ENCODE measurements at places on chromosomes 3 and 15. TPM values are rescaled to one million over a fixed set of nuclear protein-coding genes. Genes with fewer than 3 reads are reported as not detected.

DNA sequence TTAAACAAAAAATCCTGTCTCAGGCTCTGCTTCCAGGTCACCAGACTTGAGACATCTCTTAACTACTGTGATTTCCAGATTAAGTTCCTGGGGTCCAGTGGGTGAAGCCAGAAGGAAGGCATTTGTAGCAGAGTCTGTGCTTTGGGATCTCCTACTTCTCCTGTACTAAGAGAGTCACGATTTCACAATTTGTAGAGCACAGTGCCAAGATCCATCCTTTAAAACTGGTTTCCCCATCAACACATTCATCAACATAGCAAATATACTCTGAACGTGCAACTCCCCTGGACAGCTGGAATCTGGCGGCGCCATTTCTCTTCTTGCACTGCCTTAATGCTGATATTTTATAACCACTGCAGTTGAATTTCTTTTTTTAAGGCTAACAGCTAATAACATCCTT is 33.2 kb downstream of the CDCP1 start:
- no peak overlapping the region for H3K4me3 ChIP-seq
- peak overlapping the region; percentile 62 for H3K27ac ChIP-seq
- no peak for DNase-seq
- H3K4me1 ChIP-seq: peaks cover 72% of the 10 kb centered on the region
- H3K27me3 ChIP-seq: peaks cover 16% of the 10 kb centered on the region

GRCh38 chr3:8366219-8366810 is 135.3 kb upstream of the LMCD1 start:
- H3K36me3 ChIP-seq: no peaks in the 10 kb centered on the region
- peaks cover 13% of the 10 kb centered on the region for H3K27me3 ChIP-seq
- no peak overlapping the region for H3K27ac ChIP-seq
- no peak overlapping the region for H3K4me3 ChIP-seq

- no peaks in the 10 kb centered on the region for H3K36me3 ChIP-seq
- H3K27ac ChIP-seq: peak overlapping the region; percentile 37
- DNase-seq: no peak
- H3K27me3 ChIP-seq: no peaks in the 10 kb centered on the region
- H3K4me1 ChIP-seq: peaks cover 2% of the 10 kb centered on the region
Measured at GRCh38 chr3:126955004-126955790, 27.7 kb upstream of the PLXNA1 start.

CPN2 gene
- not detected for total RNA-seq

- no peaks in the 10 kb centered on the region for H3K36me3 ChIP-seq
- no peaks in the 10 kb centered on the region for H3K27me3 ChIP-seq
- DNase-seq: no peak
- no peak overlapping the region for H3K27ac ChIP-seq
Measured at GRCh38 chr3:3286014-3286413, 106.5 kb upstream of the CRBN start.

GRCh38 chr3:155771126-155771525 is 26.3 kb upstream of the PLCH1 start:
- DNase-seq: no peak
- H3K27me3 ChIP-seq: no peaks in the 10 kb centered on the region
- H3K4me1 ChIP-seq: no peaks in the 10 kb centered on the region
- no peak overlapping the region for H3K4me3 ChIP-seq

GRCh38 chr3:126067959-126068358 is 16.0 kb downstream of the SLC41A3 start:
- DNase-seq: no peak
- no peak overlapping the region for H3K4me3 ChIP-seq
- no peak overlapping the region for H3K27ac ChIP-seq

GRCh38 chr15:62250186-62250585 is 85.1 kb upstream of the C2CD4B start:
- peaks cover 6% of the 10 kb centered on the region for H3K27me3 ChIP-seq
- no peaks in the 10 kb centered on the region for H3K36me3 ChIP-seq
- no peaks in the 10 kb centered on the region for H3K4me1 ChIP-seq
- H3K4me3 ChIP-seq: no peak overlapping the region

QRICH1 gene
- 152 TPM for total RNA-seq

- no peak for DNase-seq
- no peaks in the 10 kb centered on the region for H3K27me3 ChIP-seq
- H3K27ac ChIP-seq: no peak overlapping the region
- H3K4me1 ChIP-seq: no peaks in the 10 kb centered on the region
Measured at GRCh38 chr3:62950210-62950609, 75.0 kb upstream of the CADPS start.

- H3K27ac ChIP-seq: no peak overlapping the region
- DNase-seq: no peak
- H3K4me1 ChIP-seq: peaks cover 4% of the 10 kb centered on the region
- H3K4me3 ChIP-seq: no peak overlapping the region
- no peaks in the 10 kb centered on the region for H3K36me3 ChIP-seq
- H3K27me3 ChIP-seq: peaks cover 8% of the 10 kb centered on the region
Measured at GRCh38 chr3:45580112-45580765, 14.3 kb upstream of the LIMD1 start.

RPL39L gene
- total RNA-seq: 10.4 TPM

ROPN1 gene
- total RNA-seq: not detected

XIRP1 gene
- 2.9 TPM for total RNA-seq

KNL1 gene
- total RNA-seq: 25.3 TPM

DNA sequence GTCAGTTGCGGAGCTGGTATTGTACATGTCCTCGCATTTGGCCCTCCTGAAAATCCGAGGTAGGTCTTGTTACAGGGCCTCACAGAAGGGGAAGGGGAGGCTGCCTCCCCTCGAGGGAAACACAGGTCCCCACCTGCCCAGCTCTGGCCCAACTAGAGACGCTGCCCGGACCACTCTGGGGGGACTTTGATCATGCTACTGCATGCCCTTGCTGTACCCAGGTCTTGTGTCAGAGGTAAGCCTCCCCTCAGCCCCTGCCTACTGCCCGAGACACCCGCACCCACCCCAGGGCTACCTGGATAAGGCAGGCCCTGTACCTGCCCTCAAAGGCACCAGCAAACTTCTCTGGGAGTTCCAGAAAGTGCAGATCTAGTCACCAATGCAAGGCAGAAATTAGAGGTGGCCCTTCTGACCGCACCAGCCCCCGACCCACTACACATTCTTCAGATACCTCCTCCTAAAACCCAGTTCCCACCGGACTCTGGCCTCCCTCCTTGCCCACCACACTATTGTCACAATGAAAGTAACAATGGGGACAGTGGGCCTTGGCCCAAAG is 981 bp upstream of the SCAP start:
- H3K36me3 ChIP-seq: peaks cover 3% of the 10 kb centered on the region
- peaks cover 23% of the 10 kb centered on the region for H3K4me1 ChIP-seq
- peak overlapping the region; percentile 88 for H3K4me3 ChIP-seq
- peaks cover 2% of the 10 kb centered on the region for H3K27me3 ChIP-seq
